ENCODE measurements at places on chromosomes 6 and 20.

- no peak for DNase-seq
Measured at GRCh38 chr20:63703976-63704748, 3.6 kb downstream of the ARFRP1 start.

GRCh38 chr6:139427199-139427598 is 52.8 kb upstream of the CITED2 start:
- no peak for DNase-seq

GRCh38 chr20:137668-138490 is 4.5 kb upstream of the DEFB126 start:
- no peak for DNase-seq

DNA sequence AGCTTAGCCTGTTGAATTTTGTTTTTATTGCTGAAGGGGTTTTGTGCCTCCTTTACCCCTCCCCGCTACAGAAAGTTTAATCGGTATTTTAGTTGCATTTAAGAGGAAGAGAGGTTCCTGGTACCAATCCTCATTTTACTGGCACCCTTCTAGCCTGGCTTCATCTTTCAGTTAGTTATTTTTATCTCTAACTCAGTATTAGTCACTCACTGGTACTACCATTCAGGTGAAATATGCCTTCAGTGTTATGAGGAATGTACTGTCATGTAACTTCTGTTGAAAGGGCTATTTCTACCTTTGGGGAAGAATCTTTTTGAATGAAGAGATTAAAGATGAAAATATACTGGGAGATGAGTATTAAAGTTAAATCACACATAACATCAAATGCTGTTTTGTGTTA is 211.8 kb downstream of the CDKAL1 start:
- DNase-seq = no peak

DNA sequence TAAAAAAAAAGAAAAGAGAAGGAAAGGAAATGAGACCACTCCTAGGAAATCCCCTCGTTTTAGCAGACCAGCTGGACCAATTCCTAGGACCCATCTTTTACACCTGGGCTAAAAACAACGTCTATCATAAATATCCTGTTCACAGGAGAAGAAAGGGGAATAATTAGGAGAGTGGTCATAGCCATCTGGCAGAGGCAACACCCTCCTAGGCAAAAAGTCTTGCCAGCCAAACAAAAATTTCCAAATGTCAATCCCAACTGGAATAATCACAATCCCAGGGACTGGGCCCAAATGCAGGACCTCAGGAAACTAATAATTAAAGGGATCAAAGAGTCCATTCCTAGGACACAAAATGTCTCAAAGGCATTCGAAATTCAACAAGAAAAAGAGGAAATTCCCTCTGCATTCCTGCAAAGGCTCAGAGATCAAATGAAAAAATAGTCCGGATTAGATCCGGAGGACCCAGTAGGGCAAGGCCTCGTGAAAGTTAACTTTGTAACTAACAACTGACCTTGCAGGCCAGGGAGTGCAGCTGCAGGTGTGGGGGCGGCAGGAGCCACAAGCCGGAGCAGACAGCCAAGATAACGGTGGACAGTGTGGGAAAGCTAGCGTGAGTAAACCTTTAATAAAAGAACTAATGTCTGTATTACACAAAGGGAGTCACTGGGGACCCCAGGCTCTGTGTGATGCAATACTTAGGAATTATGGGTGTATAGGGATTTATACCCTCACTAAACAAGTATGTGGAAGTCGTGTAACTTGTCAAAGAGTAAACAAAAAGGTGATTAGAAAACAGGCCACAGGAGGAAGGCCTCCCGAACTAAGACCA is 11.7 kb downstream of the LCA5 start:
- DNase-seq = no peak

DNA sequence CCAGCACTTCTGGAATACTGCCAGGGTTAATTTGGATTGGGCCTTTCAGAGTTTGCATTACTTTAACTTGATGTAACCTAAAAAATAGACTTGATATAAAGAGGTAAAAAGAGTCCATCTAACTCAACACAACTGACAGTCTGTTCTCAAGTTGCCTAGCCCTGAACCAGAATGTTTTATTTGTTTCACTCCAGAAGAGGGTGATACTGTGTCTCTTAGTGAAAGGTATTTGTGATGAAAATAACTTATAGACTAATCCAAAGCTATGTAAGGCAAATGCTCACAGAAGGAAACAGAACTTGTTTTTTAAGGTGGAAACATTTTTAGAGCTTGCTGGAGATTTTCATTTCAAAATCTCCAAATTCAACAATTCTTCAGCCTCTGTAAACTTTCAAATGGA is 469.1 kb upstream of the RUNX2 start:
- DNase-seq = no peak

- no peak for DNase-seq
Measured at GRCh38 chr6:12769556-12770256, 53.1 kb downstream of the PHACTR1 start.

DNA sequence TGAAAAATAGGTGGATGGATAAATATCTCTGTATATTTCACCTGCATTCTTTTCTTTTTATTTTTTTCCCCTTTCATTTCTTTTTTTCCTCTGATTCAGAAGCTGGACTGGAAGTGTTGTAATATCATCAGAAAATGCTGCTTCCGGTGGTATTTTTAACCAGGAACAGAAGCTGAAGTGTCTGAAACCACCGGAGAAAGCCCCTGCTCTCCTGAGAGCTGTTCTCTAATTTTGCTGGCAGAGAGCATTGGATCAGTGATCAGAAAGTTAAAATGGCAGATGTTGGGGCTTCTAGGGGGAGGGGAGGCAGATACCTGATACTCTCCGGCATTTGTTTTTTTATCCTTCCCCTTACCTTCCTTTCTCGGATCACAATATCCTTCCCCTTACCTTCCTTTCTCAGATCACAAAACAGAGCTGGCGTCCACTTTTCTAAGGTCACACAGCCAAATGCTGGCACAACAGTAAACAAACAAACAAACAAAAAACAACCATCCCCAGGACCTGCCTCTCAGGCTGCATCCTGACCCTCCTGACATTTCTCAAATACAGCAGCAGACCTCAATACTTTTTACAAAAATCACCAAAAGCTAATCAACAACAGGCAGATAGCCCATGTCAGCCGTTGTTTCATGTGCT is 143.2 kb upstream of the ZNF217 start:
- no peak for DNase-seq

- no peak for DNase-seq
Measured at GRCh38 chr6:71347119-71347518, 58.5 kb downstream of the OGFRL1 start.

DNA sequence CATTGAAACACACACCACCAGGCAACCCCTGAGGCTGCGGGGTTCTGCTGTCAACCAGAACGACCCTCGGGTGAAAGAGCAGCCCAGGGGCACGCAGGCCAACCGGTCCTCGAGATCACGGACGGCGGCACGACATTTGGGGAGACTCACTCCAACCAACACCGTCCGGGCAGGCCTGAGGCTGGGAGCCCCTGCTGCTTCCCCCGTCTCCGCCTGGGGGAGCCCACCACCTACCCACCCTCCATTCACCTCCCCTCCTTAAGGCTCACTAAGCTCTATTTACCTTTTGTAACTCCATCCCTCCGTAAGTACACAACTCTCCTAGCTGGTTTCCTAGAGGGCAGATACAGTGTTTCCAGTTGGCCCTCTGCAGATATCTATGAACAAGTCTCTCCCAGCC is 971.3 kb upstream of the DEFB115 start:
- no peak for DNase-seq

GRCh38 chr6:31842053-31842452 is 14.5 kb downstream of the HSPA1B start:
- DNase-seq = no peak

GRCh38 chr6:24933868-24934401 is 1.8 kb downstream of the RIPOR2 start:
- no peak for DNase-seq

DNA sequence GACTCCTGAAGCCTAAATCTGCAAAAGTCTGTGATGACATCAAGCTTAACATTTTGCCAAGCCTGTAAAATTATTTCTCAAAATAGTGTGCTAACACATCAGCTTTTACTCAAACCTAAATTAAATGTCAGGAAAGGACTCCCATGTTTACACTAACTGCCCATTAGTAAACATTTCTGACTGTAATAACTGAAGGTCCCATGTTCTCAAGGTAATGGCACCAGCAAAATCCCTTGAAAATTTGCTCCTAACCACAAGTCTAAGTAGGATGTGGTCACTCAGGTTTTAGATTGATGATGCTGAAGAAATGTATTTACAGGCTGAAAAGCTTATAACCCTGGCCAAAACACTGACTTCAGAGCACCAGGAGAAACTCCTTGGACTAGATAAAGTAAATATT is 33.0 kb downstream of the BACH2 start:
- no peak for DNase-seq

GRCh38 chr6:134714679-134715078 is 235.2 kb downstream of the ALDH8A1 start:
- DNase-seq = no peak

GRCh38 chr6:46059608-46060007 is 43.9 kb upstream of the CLIC5 start:
- no peak for DNase-seq

DNA sequence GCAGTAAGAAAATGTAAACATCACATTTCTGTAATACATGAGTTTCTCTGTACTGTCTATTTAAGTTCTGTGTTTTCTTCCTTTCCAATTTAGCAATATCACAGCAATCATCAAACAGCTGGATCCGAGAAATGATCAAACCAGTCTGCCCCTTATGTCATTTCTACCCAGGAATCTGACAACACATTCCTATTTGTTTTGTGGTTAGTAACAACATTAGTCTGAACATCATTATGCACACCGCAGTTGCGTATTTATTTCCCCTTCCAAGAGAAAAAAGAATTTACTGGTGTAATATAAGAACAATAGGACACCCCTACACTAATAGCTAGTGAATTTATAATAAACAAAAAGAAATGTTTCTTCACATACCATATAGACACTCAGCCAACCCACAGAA is 179.5 kb downstream of the BTBD9 start:
- DNase-seq = no peak

- no peak for DNase-seq
Measured at GRCh38 chr20:57693670-57694329, 16.0 kb downstream of the PMEPA1 start.

DNA sequence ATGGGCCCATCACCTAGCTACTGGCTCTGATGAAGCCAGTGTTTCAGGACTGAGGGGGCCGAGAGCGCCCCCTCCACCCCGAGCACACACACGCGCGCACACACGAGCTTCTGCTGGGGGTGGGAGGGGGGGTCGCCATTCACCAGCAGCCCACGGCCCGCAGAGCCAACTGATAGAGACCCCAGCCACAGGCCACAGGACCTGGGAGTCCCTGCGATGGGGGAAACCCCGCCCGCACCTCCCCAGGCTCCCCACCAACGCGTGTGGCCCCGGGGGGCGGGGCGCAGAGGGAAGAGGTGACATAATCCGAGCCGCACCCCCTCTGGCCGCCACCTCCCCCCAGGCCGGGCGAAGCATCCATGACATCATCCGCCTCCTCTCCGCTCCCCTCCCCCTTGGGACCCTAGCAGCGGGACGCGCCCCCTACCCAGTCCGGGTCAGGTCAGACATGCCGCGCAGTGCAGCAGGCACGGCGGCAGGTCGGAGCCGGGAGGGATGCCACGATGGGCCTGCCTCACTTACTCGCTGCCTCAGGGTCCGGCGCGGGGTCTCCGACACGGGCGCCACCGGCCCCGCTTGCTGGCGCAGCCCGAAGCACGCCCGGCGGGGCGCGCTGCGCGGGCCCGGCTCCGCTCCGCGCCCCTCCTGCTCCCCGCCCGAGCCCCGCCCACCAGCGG is at the start of gene LZTS3:
Gene LZTS3, minus strand, starts transcription at position 617 of the 677 bp plus-strand sequence. CDS start 6,386 bp downstream, outside the sequence.
- DNase-seq = no peak

DNA sequence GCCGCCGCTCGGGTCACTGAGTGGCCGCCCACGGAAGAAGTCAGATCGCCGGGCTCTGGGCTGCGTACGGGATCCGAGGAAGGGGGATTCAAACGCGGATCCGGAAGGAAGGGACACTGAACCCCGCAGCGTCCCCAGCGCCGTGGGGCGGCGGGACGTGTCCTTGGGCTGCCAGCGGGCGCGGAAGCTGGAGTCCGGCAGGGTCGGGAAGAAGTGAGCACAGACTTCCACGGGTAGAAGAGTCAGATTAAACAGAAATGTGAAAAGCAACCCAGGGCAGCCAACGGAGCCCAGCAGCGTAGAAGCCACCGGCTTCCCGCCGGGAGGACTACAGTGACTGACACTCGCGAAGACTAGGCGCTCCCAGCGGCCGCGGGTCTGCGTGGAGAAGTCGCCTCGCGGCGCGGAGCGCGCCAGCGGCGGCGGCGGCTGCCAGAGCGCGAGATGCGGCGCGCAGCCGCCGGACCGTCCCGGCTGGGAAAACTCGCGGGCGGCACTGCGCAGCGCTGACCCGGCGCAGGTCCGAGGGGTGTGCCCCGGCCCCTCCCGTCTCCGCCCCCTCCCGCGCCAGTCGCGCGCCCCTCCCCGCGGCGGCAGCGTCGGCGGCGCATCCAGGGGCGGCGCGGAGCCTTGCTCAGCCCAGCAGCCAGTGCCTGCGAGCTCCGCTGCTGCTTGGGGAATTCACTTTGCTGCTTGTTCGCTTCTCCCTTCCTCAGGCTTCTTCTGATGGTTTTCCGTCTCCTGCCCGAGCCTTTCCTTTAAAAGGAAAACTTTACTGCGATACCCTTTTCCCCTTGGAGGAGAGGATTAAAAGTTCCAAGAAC is at the start of gene SAMD5:
Gene SAMD5, plus strand, starts transcription at position 649 of the 824 bp plus-strand sequence. CDS start 239 bp downstream, outside the sequence.
- DNase-seq = no peak

DNA sequence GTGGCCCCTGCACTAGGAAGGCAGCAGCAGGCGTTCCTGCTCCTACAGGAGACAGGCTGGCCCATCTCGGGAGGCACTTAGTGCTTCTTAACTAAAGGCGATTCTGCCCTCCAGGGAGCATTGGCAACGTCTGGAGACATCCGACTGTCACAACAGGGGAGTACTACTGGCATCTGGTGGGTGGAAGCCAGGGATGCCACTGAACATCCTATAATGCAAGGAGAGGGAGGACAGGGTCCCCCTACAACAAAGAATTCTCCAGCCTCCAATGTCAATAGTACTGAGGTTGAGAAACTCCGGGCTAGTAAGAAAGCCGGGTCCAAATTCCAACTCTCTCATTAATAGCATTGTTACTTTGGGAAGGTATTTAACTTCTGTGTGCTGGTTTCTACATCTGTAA is 119.4 kb upstream of the ARMC2 start:
- DNase-seq = no peak

DNA sequence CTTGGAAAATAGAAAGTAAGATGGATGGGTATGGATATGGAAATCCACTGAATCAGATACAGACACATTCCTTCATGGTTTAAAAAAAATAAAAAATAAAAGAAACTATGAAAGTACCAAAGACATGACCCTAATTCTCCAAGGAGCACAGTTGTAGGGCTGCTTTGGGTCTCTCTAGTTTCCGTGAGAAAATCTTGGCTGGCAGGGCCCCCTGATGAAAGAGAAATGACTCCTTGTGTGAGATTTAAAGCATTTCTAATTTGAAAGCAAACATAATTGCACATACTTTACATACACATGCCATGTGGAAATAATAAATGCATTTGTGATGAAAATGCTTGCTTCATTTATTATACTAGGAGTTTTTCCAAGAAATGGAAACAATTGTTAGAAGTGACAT is 593.9 kb upstream of the BTBD3 start:
- no peak for DNase-seq
